ENCODE measurements at places on chromosomes 1 and 21.

DNA sequence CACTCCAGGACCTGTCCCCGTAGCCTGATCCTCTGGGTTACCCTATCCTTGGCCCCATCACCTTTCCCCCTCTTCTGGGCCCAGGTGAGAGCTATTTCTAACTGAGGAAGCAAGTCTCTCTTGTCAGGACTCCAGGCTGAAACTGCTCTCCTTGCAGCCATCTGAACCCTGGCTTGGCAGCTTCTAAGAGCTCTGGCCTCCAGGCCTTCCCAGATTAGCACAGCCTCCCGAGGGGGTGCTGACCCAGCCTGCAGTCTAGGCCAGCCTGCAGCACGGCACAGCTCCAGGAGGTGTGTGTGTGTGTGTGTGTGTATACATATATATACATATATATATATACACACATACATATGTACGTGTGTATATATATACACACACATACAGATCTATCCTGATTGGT lies 17.4 kb downstream of the CACNA1S start:
- no peak for DNase-seq

- no peak for DNase-seq
Measured at GRCh38 chr1:160277330-160277729, 7.6 kb downstream of the PEX19 start.

- DNase-seq: peak; percentile 17
Measured at GRCh38 chr1:212295579-212295978, 10.4 kb downstream of the PPP2R5A start.

- no peak for DNase-seq
Measured at GRCh38 chr21:38307771-38308531, 51.2 kb downstream of the KCNJ15 start.

GRCh38 chr1:51523931-51524330 lies 4.9 kb upstream of the EPS15 start:
- DNase-seq: no peak

- DNase-seq: peak; percentile 35
Measured at GRCh38 chr1:203342192-203342940, 8.6 kb downstream of the FMOD start.

DNA sequence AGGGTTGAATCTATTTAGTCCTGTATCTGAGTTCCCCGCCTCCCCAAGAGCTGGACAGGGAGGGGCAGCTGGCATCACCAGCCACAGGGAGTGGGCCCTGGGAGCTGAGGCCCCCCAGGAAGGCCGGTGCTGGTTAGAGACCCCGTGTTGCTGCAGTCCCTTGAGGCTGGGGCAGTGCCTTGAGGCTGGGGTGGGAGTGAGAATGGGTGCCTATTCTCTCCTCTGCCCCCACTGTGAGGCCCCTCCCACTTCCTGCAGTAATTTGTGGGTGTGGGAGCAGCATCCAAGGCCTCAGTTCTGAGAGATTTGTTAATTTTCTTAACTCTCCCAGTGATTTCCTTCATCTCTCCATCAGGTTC lies 2.5 kb upstream of the TRAPPC3 start:
- peak; percentile 62 for DNase-seq

GRCh38 chr1:34128186-34128889 lies 36.7 kb downstream of the CSMD2 start:
- no peak for DNase-seq

Measured in activated T-cell treated with anti-CD3 and anti-CD28 coated beads, Interleukin-2, amount 50 U/mL, for 72 hours (primary cell).